ENCODE measurements at places on chromosomes 11 and 22.

GRCh38 chr11:9789910-9790309 lies 126.0 kb downstream of the SWAP70 start:
- DNase-seq: no peak

- DNase-seq: peak; percentile 88
Observed at GRCh38 chr11:128422576-128423370, 164.6 kb downstream of the ETS1 start.

DNA sequence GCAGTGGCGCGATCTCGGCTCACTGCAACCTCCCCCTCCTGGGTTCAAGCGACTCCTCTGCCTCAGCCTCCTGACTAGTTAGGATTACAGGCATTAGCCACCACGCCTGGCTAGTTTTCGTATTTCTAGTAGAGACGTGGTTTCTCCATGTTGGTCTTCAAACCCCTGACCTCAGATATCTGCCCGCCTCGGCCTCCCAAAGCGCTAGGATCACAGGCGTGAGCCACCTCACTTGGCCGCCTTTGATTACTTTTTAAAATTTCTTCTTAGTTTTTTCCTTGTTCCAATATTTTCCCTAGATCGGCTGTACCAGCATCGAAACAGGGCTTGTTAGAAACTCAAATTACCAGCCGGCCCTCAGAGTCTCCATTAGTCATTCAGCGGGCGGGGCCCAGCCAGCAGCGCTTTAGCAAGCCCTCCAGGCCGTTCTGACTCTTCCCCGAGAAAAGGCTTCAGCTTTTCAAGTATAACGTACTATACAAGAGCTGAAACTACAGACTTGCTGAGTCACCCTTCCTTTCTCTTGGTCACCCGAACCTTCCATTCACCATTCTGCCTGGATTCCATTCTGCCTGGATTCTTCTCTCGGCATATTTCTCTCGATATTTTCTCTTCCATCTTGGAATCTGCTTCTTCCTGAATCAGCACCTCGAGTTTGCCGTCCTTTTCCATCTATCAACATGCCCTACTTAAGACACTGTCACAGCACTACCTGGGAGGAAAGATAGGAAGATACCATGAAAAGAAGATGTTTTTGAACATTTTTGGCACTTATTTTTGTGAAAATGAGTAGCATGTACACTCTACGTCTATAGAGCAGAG lies 6.7 kb upstream of the CAPRIN1 start:
- no peak for DNase-seq

GRCh38 chr11:110251836-110252235 lies 44.6 kb downstream of the RDX start:
- no peak for DNase-seq

DNA sequence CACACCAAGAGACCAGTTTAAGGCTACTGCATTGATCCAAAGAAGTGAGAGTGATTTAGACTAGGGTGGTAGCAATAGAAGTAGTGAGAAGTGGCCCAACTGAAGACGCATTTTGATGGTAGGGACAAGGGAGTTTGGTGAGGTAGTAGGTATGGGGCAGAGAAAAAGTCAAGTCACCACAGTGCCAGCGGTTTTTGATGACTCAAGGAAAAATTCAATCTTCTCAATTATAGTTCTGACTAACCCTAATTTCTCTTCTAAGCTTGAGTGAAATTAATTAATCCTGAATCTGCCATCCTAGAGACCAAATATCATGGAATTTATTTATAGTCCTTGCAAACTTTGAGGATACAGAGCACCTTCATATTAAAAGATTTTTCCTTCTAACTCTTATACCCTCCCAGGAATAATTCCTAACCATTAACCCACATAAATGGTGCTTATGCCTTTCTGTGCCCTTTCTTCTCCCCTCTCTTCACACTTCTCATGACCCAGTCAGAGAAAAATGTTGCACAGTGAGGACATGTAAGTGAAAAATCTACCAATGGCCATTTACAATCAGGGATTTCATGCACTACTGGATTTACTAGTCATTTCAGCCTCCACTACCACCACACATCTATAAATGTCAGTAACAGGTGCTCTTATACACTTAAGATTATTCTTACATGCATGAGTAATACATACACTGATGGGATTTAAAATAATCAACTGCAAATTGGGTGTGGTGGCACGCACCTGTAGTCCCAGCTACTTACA lies 45.9 kb upstream of the ARHGAP32 start:
- DNase-seq: no peak

- DNase-seq: no peak
Observed at GRCh38 chr11:117020287-117020686, 77.9 kb downstream of the SIK3 start.

GRCh38 chr11:30786256-30787110 lies 200.3 kb upstream of the MPPED2 start:
- DNase-seq: no peak

- no peak for DNase-seq
Observed at GRCh38 chr11:108196901-108197300, 25.5 kb downstream of the NPAT start.

DNA sequence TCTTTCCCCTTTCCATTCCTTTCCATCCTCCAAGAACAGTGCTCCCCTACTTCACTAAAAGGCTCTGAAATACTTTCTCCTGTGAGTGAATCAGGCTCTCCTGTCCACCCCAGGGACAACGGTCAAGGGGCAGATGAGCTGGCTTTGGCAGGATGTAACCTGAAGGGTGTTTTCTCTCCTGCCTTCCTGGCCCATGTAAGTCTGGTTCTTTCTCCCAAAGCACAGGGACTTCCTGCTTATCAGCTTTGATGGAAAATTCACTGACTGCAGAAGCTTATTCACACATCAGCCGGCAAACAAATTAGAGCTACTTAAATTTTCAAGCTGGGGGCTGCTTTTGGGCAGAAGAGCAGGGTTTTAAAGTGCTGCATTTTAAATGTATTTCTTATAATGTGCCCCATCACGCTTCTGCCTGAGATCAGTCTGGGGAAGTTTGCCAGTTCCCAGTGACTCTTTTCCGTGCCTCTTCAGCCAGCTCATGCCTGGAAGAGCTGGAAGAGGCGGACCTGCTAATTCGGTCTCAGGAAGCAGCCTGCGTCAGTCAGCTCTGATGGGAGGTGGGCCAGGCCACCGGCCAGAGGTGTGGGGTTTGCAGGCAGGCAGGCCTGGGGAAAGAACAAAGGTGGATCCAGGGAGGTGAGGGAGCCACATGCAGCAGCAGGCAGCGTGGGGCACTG lies 140.4 kb upstream of the TBCEL start:
- no peak for DNase-seq

- DNase-seq: no peak
Observed at GRCh38 chr11:115453693-115454490, 50.3 kb downstream of the CADM1 start.

GRCh38 chr11:105553025-105553424 lies 56.8 kb upstream of the GRIA4 start:
- no peak for DNase-seq

- DNase-seq: no peak
Observed at GRCh38 chr11:58923300-58923788, 15.9 kb upstream of the GLYATL1 start.

DNA sequence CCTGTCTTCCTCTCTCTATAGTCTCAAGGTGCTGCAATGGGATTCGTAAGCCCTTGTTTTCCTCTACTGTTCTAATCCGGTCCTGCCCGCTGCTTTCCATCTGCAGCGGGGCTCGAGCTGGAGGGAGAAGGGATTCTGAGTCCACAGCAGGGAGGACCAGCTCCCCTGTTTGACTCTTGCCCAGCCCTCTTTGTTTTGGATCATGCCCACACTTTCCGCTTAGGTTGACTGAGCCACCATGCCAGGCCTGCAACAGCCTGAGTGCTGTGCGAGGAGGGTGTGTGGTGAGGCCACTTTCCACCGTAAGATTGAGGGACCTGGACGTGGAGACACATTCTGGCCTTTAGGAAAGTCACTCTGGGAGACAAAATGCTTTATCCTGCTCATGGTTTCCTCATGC lies 58.3 kb downstream of the CEP164 start:
- DNase-seq: no peak

DNA sequence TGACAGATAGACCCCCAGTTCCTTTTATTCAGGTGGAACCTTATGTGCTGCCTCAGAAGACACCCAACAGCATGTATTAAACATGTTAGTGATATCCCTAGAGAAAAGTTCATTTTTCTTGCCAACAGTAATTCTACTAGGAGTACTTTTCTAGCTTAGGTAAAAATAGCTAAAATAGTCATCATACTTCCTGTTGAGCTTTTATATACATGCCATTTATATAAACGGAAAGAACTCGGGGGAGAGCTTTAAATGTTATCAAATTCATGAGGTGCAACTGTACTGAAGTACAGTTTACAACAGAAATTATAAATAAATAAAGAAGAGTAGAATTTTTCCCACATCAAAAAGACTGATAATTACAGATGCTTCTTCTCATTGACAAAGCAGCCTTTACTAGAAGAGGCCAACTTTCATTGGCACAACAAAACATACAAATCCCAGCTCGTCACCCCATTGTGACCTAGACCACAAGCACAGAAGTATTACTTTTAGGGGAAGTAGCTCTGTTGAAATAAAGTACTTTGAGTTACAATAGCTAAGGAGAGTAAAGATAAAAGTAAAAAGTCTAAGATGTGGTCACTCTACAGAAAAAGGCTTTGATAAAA lies 59.1 kb upstream of the POU2AF2 start:
- DNase-seq: no peak

GRCh38 chr11:134566311-134566710 lies 154.3 kb upstream of the B3GAT1 start:
- DNase-seq: no peak

DNA sequence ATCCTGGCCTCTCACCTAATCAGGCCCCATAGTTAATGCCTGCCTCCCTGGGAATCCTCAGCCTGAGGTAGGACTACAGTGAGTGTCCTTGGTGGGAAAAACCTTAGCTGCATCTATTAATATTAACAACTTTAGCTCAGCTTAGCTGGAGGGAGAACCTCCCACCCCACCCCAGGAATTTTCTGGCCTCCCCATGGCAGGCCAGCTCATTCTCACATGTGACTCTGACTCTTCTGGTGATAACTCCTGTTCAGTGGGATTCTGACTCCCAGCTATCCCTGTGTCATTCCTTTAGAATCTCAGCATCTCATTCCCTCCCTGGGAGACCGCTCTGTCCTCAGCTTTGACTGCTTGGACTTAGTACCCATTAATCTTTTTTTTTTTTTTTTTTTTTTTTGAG lies 14.5 kb downstream of the ART5 start:
- DNase-seq: no peak

- no peak for DNase-seq
Observed at GRCh38 chr22:50306753-50307749, at the start of gene PLXNB2. Gene PLXNB2, minus strand, starts transcription at chr22:50307646. Its CDS starts 17,062 bp downstream, at chr22:50290584.

DNA sequence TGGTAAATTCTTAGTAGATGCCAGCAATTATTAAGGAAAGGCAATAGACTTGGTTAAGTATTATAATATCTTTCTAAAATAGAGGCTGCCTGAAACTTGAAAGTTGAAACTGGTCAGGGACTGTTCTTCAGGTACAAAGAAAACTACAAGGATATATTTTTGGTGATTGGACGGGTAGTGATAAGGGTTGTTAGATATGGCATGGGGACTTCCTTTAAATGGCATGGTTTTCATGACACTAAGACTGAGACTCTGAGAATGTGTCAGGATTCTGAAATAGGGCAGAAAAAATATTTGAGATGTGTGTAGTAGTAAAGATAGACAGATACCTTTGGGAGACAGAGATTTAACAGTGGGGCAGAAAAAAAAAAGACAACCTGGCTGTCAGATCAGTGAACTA lies 108.4 kb upstream of the SLC5A12 start:
- DNase-seq: no peak

DNA sequence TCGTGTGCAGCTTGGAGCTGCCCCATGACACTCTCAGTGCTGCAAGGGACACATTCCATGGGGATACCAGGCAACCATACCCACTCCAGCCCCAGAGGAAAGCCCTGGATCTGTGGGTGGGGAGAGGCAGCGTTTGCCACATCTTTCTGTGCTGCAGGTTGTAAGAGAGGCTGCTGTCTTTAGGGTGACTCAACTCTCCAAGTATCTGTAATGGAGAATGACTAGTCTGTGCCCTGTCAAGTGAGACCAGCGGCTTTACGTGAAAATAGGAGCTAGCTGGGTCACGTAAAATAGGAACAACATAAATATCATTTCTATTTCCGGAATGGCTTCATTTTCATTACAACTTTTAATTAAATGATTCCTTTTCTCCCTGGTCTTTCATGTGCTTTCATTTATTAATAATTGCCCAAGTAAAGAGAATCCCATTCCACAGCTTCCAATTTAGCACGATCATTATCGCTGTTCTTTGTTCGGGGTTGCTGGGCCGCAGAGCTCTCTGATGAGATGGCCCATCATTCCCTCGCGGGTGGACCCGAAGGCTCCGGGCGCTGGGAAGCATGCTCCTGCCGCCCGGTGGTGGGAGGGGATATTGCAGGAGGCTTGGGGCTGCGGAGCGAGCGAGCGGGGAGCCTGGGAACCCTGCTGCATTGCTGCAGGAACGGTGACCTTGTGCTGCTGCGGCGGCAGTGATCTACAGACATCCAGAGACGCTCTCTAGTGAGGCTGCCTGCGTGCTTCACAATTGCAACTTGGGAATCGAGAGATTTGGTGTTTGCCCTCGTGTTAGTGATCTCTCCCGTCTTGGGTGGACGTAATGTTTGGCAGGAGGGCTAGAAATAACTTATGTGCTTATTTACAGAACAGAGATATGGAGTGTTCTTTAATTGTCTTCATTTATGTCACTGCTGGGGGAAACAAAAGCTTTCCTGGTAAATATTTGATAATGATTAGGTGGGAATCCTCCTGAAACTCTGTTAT lies 10.6 kb downstream of the SLC6A5 start:
- DNase-seq: peak; percentile 45

DNA sequence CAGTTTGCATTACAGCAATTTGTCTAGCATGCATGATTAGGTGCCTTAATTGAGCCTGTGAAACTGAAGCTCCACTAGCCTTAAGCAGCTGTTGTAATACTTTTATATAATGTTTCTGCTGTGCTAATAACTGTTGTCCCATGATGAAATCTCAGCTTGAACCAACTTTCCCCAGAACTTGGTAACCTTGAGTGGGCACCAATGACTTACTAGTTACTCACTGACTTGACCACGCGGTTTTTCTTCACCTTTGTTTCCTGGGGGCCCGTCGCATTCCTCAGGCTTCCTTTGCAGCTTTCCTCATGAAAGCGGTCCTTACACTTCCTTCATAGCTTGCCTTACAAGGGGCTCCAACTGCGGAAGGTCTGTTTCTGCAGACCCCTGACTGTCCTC lies 11.2 kb upstream of the GLYATL1 start:
- DNase-seq: no peak

GRCh38 chr11:96155627-96156378 lies 187.2 kb downstream of the MAML2 start:
- no peak for DNase-seq

GRCh38 chr11:125890447-125891100 lies 3.1 kb downstream of the HYLS1 start:
- no peak for DNase-seq

Data from activated CD4-positive, alpha-beta T cell treated with anti-CD3 and anti-CD28 coated beads, Interleukin-2, amount 50 U/mL, for 1 hour (primary cell).